ENCODE measurements at places on chromosomes 16 and 17. TPM values are rescaled to one million over a fixed set of nuclear protein-coding genes. Genes with fewer than 3 reads are reported as not detected.

Gene SCIMP
- total RNA-seq: not detected

Gene TAC4
- total RNA-seq: not detected

Gene PERCC1
- not detected for total RNA-seq

Gene RNF135
- total RNA-seq: 8.2 TPM

Gene EVI2A
- total RNA-seq: 0.39 TPM

Gene SLC47A1
- not detected for total RNA-seq

Gene OR2C1
- total RNA-seq: 0.43 TPM

Gene ITPRIPL2
- 97.5 TPM for total RNA-seq

Gene CENPN
- 26.0 TPM for total RNA-seq

Gene SERPINF2
- total RNA-seq: 0.79 TPM

Gene GAS2L2
- total RNA-seq: not detected

Measured in placental epithelial cell (primary cell).